Fibroblast of pulmonary artery (primary cell): ENCODE measurements at places on chromosomes 12 and 14.

DNA sequence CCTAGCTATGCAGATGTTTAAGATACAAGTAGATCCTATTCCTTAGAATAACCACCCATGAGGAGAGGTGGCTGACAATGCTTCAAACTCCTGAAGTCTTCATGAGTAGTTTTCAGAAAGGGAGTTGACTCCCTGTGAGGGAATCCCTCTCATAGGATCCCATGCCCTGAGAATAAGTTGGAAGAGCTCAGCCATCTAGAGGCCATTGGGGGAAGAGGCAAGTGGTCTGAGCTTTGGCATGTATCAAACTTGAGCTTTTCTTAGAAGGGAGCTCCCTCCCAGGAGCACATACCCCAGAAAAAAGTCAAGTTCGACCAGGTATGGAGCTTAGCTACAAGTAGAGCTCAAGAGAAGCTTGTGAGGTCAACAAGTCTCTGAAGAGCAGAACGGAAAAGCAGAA, 165.7 kb upstream of the RBM19 start:
- DNase-seq, result no peak

DNA sequence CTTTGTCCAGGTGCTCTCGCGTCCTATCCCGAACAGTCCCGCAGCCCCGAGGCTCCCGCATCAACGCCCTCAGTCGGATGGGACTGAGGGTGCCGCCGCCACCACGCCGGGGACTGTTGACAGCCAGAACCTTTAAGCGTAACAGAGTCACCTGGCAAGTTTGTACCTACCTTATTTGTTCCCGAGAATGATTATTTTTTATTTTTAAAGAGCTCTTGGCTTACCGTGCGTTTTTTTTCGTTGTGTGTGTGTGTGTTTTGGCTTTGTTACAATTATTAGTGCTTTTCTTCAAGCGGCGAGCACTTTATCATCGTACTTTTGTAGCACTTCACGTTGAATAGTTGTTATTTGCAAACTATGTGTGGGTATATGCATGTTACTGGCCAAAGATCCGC, 463 bp downstream of the COA8 start:
- no peak for DNase-seq

DNA sequence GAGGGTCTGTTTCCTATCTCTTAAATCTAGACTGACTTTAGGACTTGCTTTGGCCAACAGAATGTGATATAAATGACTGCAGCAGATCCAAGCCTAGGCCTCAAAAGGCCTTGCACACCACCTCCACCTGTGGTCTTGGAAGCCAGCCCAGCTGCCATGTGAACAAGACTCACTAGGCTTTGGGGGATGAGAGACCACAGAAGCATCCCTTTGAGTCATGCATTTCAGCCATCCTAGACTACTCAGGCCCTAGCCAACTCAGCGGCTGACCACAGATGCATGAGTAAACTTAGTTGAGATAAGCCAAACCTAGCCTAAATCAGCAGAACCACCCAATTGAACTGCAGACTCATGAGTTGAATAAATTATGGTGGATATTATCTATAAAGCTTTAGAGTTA, 87.7 kb downstream of the KCNH5 start:
- peak; percentile 65 for DNase-seq

DNA sequence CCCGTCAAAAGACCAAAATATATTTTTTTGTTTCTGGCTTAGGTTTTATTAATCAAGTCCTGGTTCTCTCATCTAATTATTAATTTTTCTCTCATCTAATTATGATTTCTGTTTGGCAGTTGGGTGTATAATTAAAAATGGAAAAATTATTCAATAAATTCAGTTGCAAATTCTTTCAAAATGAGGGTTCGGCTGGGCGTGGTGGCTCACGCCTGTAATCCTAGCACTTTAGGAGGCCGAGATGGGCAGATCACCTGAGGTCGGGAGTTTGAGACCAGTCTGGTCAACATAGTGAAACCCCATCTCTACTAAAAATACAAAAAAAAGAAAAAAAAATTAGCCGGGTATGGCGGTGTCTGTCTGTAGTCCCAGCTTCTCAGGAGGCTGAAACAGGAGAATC, 3.9 kb upstream of the GTSF1 start:
- DNase-seq, result no peak

DNA sequence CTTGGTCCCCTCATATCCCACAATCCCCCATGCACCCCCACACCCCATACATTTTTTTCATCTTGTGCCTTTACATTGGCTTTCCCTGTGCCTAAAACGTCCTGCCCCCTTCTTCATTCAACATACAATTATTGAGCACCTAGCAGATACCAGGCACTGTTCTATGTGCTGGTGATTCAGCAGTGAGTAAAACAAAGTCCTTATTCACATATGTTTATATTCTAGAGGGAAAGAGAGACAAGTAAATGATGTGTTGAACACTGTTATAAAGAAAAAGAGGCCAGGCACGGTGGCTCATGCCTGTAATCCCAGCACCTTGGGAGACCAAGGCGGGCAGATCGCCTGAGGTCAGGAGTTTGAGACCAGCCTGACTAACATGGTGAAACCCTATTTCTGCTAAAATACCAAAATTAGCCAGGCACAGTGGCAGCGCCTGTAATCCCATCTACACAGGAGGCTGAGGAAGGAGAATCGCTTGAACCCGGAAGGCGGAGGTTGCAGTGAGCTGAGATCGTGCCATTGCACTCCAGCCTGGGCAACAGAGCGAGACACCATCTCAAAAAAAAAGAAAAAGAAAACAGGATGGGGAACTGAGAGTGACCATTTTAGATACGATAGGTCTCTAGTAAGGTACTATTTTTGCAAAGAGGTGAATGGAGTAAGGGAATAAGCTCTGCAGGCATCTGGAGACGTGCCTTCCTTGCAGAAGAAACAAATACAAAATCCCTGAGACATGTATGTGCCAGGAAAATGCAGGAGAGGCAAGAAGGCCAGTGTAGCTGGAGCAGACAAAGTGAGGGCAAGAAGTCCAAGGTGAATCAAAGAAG, 12.2 kb downstream of the SLC7A7 start:
- DNase-seq, result no peak

- no peak for DNase-seq
These were observed at the start of gene HVCN1 for GRCh38 chr12:110688446-110689280. Gene HVCN1, minus strand, starts transcription at chr12:110689115. Its CDS starts 5,870 bp downstream, at chr12:110683245.

GRCh38 chr14:37466623-37467088, 128.4 kb downstream of the FOXA1 start:
- DNase-seq, result peak; percentile 13

- DNase-seq, result no peak
These were observed 44.2 kb downstream of the OTOGL start for GRCh38 chr12:80143537-80143936.

DNA sequence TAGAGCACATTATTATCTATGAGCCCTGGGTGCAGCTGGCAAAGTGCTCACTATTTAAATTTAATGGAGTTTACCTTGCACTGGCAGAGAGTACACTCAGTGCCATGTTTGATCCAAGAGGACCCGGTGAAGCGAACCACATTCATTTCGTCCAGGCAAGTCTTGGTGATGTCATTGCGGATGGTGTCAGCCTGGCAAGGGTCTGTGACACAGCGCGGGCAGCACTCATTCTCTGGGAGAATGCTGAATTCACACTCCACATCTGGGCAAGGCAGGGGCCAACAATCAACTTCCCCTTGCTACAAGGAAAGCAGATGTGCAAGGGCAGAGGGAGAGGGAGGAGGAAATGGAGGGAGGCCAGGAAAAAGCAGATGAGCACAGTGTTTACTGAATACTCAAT, 356.2 kb downstream of the NELL2 start:
- no peak for DNase-seq

DNA sequence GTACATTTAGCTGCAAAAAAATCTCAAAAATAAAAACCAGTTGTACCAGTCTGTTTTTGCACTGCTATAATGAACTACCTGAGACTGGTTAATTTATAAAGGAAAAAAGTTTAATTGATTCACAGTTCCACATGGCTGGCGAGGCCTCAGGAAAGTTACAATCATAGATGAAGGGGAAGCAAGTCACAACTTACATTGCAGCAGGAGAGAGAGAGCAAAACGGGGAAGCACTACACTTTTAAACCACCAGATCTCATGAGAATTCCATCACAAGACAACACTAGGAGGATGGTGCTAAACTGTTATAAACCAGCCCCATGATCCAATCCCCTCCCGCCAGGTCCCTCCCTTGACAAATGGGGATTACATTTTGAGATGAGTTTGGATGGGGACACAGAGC, 186.0 kb downstream of the TMTC3 start:
- DNase-seq, result no peak

- no peak for DNase-seq
These were observed 33.9 kb upstream of the TBX5 start for GRCh38 chr12:114439817-114440216.

GRCh38 chr12:52865090-52865944, 16.5 kb upstream of the KRT78 start:
- DNase-seq, result peak; percentile 80

DNA sequence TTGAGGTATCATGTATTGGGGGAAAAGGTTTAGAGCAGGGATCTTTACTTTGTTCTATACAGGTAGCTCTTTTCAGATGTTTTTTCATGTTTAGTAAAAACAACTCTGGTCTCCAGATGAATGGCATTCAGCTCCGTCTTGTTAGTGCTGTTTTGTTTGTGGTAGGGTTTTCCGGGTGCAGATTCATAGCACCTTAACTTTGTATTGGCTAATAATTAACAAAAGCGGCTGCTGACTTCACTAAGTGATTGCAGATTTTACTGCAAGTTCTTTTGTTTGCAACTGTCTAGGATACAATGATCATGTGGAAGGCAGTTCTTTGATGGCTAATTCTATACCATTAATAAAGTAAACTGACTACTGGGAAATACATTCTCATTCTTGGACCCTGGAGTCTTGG, 32.2 kb upstream of the BHLHE41 start:
- DNase-seq, result no peak

DNA sequence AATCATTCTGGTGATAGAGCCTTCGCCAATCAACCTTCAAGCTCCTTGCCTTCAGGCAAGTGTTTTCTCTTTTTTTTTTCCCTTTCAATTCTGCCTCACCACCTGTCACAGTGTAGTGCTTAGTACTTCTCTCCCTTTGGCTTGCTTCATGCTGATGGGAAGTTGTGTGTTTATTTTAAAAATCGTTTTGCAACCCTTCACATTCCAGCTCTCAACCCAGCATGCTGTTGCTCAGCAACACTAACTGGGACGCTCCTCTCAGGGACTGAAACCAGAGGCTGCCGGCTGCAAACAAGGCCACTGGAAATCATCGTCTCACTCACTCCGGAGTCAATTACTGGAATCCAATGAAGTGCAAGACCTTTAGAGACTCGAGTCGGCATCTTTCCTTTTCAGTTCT, 342.7 kb downstream of the PRKD1 start:
- peak; percentile 91 for DNase-seq

GRCh38 chr14:68774771-68775613, 17.9 kb downstream of the ZFP36L1 start:
- DNase-seq, result no peak

GRCh38 chr14:67335781-67336180, 23.8 kb downstream of the ATP6V1D start:
- DNase-seq, result peak; percentile 47

DNA sequence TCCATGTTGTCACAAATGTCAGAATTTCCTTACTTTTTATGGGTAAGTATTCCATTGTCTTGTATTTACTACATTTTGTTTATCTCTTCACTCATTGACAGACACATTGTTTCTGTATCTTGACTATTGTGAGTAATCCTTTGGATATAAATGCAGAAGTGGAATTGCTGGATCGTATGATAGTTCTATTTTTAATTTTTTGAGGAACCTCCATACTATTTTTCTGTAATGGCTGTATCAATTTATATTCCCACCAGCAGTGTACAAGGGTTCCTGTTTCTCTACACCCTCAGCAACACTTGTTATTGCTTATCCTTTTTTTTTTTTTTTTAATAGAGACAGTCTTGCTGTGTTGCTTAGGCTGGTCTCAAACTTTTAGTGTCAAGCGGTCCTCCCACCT, 3.5 kb upstream of the KICS2 start:
- DNase-seq, result no peak

- no peak for DNase-seq
These were observed 29.9 kb upstream of the ZNF641 start for GRCh38 chr12:48380596-48380995.

DNA sequence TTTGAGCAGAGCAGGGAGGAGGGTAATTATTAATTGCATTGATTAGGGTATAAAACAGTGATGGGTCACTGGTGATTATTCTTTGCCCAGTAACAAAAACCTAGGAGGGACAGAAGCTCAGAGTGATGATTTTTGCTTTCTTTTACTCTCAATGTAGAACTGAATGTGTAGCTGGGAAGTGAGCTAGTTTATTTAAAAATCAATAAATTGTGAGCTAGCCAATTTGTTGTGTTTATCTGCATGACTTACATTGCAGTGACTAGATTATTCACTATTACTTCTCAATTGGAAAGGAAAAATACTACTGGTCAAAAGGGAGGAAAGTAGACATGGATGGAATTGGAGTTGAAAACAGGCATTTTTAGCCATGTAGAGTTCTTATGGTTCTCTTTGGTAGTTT, 107.1 kb downstream of the PLXNC1 start:
- no peak for DNase-seq

DNA sequence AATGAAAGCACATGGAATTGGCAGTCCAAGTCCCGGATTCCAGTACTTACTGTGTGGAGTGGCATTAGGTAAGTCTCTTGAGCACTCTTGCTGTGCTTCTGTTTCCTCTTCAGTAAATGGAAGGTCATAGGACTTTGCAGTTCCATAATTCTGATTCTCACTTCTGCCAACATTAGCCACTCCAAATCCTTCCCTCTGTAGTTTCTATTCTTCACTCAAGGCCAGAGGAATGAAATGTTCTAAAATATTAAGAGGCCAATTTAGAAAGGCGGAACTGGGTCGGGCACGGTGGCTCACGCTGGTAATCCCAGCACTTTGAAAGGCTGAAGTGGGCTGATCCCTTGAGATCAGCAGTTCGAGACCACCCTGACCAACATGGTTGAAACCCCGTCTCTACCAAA, 19.8 kb upstream of the SLC5A8 start:
- DNase-seq, result no peak

DNA sequence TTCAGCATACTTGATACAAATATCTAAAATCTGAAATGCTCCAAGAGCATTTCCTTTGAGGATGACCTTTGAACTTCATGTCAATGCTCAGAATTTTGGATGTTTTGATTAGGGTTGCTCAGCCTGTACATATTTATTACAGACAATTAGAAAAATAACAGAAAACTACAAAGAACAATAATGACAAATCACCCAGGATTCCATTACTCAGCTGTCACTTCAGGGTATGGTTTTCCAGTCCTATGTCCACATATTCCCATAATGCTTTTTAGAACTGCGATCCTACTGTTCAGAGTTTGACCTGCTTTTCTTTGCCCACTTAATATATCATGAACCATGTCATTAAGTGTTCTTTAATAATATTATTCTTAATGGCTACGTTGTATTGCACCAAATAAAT, 11.4 kb downstream of the DLGAP5 start:
- no peak for DNase-seq

DNA sequence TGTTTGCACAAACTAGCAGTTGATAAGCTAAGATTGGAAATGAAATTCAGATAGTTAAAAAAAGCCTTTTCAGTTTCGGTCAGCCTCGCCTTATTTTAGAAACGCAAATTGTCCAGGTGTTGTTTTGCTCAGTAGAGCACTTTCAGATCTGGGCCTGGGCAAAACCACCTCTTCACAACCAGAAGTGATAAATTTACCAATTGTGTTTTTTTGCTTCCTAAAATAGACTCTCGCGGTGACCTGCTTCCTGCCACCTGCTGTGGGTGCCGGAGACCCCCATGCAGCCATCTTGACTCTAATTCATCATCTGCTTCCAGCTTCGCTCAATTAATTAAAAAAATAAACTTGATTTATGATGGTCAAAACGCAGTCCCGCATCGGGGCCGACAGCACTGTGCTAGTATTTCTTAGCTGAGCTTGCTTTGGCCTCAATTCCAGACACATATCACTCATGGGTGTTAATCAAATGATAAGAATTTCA, 335.6 kb downstream of the TMEM121 start:
- no peak for DNase-seq

- no peak for DNase-seq
These were observed 197.1 kb downstream of the TMEM132D start for GRCh38 chr12:129706716-129707115.
